Activated CD4-positive, alpha-beta T cell treated with anti-CD3 and anti-CD28 coated beads for 4 hours (primary cell): ENCODE measurements at places on chromosomes 5 and 9.

DNA sequence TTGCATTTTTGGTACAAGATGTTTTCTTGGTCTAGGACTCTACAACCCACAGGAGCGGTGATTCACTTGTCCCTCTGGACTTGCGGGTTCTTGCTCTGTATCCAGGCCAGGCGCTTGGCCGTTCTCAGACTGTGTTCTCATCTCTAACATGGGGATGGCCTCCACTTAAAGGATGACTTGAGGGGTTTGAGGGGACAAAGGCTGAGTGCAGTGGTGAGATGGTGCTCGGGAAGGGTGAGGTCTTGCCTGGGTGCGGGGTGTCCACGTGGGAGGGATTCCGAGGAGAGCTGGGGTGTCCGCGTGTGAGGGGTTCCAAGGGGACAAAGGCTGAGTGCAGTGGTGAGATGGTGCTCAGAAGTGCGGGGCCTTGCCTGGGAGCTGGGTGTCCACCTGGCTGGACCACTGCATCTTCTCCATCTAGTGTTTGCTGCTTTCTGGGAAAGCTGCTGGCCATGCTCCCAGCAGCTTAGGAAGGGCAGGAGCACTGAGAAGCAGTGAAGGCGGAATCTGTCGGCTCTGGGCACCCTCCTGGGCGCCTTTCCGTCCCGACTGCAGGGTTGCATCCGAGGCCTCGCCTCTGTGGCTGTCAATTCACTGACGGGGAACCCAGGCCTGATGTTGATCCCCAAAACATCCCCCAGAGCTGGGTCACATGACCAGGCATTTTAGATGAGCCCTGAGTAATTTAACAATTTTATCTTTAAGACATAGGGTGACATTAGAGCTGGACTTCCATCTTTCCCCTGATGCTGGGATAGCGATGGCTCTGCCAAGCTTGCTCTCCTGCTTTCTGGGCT is 280.5 kb upstream of the IRX4 start:
- no peak for DNase-seq

DNA sequence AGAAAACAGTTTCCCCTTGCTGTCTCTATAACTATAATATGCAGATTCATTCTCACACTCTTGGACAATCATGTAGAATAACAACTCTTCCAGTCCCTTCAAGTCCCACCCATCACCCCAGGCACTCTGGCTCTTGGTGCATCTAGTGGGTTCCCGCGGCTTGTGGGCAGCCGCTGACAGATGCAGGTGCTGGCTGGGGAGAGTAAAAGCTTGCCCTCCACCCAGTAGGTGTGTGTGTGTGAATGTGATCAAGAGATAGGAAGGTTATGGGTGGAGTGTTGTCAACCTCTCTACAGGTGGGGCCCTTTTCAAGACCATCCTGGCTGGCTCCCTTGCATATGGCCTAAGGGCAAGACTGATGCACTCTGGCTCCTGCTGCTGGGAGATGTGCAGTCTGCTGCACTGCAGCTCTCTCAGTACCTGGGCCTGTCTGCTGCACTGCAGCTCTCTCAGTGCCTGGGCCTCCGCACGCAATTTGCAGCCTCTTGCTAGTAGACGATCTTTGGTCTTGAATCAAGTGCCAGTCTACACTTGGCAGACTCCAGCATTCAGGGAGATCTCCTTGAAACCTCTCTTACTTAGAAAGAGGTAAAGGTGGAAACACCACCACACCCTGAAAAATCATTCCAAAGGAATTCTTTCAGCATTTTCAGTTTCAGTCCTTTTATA is 189.7 kb upstream of the GDNF start:
- no peak for DNase-seq

DNA sequence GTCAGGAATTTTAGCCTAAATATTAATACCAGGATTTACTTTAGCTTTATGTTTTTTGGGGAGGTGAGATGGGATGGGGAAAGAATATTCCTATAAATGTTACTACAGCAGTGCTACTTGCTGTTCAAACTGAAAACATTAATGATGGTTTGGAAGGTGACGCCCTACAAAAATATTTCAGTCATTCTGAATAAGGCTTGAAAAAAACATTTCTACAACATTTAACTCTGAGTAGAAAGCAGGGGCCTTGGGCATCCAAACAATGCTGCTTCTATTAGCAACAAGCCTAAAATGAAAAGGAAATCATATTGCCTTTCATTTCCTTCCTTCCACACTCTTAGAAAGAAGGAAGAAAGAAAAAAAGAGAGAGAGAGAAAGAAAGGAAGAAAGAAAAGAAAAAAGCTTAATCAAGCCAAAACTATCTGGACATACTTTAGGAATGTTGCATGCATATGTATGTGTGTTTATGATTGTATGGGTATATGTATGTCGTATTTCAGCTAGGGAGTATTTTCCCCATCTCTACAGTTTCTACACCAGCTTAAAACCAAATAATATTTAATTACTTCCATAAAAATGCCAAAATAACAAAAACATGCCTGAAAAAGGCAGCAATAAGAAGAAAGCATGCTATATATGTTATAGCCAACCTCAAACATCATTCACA is 16.3 kb upstream of the DAB2 start:
- no peak for DNase-seq

DNA sequence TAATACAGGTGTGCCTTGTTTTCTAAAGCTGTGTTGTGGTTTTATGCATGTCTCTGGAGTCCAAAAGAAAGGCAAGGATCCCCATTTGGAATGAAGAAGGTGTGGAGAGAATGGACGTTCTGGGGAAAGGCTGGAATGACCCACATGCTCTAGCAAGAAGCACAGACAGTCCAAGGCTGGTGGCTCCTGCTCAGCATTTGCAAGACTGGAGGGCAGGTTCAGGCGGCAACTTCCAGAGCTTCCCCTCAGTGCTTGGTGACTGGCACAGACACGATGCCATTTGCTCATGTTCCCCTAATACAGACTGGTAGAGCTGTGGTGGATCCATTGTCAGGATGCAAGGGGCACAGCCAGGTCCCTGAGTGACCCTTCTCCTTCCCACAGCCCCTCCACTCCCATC is 8.2 kb downstream of the SLC22A4 start:
- no peak for DNase-seq

DNA sequence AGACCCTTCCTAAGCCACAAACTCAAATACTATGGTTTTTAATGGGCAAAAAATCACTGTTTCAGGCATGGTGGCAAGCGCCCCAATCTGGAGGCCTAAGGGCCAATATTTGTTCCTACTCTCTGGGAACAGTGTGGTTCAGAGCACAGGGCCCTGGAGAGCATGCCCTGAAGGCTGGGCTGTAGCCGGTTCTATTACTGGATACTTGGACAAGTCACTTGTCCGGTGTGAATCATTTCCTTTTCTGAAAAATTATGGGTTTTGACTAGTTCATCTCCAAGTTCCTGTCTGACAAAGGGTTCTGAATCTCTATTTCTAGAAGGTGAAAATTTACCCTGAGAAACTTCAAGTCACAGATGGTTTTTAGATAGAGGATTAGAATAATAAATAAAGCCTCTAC is 75.0 kb downstream of the OTULIN start:
- no peak for DNase-seq

DNA sequence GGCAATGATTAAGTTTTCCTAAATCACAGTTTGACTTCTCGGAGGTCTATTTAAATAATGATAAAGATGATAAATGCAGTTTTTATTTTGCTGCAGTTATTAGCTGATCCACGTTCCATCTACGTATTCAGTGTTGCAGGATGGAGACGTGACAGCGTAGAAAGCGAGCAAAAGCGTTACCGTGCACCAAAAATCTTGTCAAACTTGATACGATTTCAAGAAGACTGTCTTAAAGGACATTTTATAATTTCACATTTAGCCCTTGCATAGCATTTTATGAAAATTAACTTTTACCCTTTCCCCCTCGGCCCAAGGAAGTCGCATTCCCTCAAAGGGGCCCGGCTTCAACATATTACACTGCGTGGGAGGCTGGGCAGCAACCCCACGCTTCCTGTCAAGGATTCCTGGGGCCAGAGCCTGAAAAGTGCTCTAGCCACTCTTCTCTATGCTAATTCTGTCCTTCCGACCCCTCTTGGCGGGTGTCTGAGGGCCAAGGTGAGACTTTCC is 7.1 kb upstream of the PURA start:
- no peak for DNase-seq

- no peak for DNase-seq
These were observed 188.7 kb downstream of the EBF1 start for GRCh38 chr5:158910782-158911692.

GRCh38 chr9:18348083-18348475 is 125.9 kb upstream of the ADAMTSL1 start:
- DNase-seq: no peak

DNA sequence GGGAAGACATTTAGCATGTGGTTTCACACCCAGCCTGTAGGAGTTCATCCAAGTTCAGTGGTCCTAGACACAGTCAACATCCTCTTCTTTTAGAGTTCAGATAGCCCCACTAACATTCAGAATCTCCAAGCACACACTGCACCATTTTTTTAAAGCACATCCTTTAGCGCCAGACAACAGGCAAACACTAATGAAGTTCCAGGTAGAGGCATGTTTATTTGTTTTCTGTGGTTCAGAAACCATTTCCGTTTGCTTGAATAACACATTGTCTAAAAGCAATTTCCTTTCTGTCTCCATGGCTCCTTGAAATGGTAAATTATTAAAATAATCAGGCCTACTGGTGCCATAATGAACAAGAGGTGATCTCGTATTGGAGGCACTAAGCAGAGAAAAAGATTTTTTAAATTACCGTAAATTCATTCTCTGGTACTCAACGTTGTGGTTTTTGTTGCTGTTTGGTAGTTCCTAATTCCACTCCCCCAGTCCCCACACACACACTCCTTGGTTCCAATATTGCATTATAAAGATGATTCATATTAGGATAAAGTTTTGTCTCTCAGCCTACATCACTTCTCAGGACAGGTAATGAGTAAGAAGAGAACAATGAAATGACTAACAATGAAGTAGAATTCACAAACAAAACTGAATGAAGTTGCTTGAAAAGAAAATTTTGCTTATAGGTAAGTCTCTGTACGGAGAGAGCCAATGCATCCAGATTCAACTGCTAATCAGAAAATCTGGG is 153.1 kb downstream of the PCSK1 start:
- DNase-seq: no peak

DNA sequence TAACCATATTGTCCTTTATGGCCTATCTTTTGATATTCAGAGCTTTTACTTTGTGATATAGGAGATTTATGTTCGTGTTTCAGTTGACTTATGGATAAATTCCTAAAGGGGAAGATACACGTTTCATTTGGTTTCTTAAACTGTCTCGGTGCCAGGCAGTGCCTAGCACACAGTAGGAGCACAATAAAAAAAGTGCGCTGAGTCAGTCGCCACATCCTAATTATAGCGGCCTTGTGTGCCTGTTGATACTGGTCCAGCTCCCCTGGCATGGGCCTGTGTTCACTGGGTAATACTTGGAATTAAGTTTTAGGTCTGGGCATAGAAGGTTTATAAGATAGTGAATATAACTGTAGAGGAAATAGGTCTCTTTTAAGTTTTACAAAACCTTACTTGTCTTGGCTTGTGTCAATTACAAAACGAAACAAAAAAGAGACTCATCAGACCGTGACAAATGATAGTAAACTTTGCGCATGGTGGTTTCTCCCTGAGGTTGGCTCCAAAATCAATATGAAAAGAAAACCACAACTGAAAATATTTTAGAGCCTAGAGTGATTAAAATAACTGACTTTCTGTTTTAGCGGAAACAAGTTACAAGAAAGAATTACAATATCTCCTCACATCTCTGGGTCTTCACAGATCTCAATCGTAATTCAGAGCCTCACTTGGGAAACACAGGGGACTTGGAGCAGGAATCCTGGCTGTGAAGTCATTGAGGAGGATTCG is 84.8 kb downstream of the MVB12B start:
- DNase-seq: peak; percentile 15

DNA sequence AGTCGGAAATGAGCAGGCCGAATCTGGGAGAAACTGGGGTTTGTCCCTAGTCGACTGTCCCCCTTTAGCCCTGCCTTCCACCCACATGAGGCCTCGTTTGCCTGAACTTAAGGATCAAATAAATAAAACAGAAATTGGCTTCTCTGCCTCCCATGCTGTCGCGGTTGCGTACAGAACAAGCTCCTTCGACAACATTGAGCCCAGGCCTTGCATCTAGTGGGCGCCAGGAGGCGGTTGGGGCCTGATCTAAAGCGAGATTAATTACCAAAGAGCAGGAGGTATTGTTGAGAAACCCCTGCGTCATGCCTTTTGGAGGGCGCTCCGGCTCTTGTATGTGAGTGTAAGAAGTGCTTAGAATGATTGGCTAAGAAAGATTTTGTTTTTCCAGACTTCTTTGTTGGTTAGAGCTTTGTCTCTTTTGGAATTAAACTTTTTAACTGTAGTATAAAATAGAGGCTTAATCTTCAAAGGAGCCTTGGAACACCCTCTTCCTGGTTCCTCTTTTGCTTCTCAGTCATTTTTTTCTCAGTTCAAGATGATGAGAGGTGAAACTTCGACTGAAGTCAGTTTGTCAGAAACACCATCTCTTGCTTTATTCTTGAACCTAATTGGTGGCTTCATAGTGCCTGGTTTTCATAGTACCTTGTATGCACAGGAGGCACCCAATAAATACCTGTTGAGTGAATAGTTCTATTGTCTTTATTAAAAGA is 828 bp downstream of the ATP6V0E1 start:
- peak; percentile 72 for DNase-seq
